ENCODE measurements at places on chromosomes 6 and 20.

- no peak for DNase-seq
These were observed 216.2 kb downstream of the RFPL4B start for GRCh38 chr6:112563368-112563767.

GRCh38 chr6:128259730-128260685, 260.4 kb downstream of the PTPRK start:
- DNase-seq = no peak

DNA sequence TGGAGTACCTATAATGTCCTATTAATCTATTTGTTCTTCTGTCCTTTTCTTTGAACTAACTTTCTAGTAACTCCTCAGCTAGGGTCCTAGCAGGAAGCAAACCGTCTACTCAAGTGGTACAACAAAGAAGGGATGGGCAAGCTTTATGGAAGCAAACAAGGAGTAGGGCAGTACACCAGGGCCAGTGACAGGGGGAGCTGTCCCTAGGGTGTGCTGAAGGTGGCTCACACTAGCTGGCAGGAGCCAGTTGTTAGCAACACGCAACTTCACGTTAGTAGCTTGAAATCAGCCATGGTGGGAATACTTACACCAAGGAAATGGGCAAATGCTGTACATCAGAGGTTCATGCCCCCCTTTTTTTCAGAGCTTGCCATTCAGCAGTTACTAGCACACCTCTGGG, 74.0 kb upstream of the EYA2 start:
- DNase-seq = no peak

- no peak for DNase-seq
These were observed 48.3 kb upstream of the TBC1D32 start for GRCh38 chr6:121382467-121383121.

Measured in stimulated activated CD4-positive, alpha-beta T cell treated with anti-CD3 and anti-CD28 coated beads, Interleukin-1b, Interleukin-23, amount 100 ng/mL, for 24 hours (primary cell).